Esophagus squamous epithelium (tissue), 5 donors: ENCODE measurements at places on chromosomes 13 and 19.

- H3K4me1 ChIP-seq: no peaks in the 10 kb centered on the region
- H3K4me3 ChIP-seq: no peak overlapping the region
- H3K36me3 ChIP-seq: no peaks in the 10 kb centered on the region
Measured at GRCh38 chr13:67208552-67208951, 21.6 kb downstream of the PCDH9 start.

DNA sequence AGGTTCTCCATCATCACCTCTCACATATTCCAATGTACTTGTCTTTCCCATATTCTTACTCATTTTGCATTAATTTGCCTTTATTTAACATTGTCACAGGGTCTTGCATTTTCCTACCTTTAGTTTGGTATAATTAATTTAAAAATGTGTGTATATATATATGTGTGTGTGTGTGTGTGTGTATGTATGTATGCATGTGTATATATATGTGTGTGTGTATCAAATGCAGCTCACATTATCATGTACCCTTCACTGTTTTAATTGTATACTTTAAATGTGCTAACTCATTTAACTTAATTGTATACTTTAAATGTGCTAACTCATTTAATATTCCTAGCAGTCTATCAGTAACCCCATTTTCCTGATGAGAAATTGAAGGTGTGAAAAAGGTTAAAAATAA lies 104.5 kb downstream of the PCDH9 start:
- H3K27ac ChIP-seq: no peak overlapping the region
- DNase-seq: no peak
- H3K36me3 ChIP-seq: no peaks in the 10 kb centered on the region
- no peaks in the 10 kb centered on the region for H3K4me1 ChIP-seq

DNA sequence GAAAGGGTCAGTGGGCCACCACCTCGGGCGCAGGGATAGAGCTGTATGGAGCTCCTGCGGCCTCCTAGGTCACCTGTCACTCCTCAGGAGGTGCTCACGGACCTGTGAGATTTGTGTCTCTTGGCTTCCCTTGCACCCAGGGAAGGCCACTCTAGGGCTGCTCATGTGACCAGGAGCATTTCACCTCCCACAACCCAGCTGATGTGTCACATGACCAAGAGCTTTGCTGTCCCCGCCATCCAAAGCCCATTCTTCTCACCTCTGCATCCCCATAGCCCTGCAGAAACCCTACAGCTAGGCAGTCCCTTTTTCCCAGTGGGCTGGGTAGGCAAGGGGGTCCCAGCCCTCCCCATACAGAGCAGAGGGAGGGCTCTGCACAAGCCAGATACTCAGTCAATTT lies 51.2 kb downstream of the TSHZ3 start:
- no peaks in the 10 kb centered on the region for H3K4me1 ChIP-seq
- no peak for DNase-seq
- H3K4me3 ChIP-seq: no peak overlapping the region
- no peaks in the 10 kb centered on the region for H3K36me3 ChIP-seq
- H3K27ac ChIP-seq: no peak overlapping the region

DNA sequence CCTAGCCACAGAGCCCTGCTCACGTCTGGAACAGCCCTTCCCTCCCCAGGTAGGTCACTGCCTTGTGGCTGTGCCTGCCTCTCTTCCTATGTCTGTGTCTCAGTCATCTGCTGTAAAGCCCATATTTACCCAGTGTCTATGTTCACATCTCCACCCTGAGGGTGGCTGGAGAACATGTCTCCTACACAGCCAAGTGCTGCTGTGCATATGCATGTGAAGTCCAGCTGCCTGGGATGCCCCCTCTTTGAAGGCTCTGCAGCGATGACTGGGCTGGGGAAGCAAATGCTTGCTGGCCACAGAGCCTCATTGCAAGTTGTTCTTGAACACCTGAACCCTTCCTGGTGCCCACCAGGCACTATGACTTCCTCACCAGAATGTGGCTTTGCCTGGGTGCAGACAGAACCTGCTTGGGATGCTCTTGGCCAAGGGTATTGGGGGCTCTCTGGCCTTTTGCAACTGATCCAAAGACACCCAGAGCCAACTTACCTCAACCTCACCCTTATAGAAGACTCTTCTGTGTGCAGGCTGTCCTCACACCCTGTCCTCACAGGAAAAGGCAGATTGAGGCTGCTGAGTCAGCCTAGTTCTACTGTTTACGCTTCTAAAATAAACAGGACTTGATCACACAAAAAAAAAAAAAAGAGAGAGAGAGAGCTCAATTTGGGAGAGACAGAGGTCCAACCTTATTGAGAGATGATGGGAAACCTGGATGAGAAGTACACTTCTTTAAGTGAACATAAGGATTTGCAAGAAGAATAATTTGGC lies 26.5 kb downstream of the MRPL57 start:
- H3K4me3 ChIP-seq: no peak overlapping the region
- no peak for DNase-seq
- H3K27me3 ChIP-seq: no peaks in the 10 kb centered on the region
- no peaks in the 10 kb centered on the region for H3K4me1 ChIP-seq

DNA sequence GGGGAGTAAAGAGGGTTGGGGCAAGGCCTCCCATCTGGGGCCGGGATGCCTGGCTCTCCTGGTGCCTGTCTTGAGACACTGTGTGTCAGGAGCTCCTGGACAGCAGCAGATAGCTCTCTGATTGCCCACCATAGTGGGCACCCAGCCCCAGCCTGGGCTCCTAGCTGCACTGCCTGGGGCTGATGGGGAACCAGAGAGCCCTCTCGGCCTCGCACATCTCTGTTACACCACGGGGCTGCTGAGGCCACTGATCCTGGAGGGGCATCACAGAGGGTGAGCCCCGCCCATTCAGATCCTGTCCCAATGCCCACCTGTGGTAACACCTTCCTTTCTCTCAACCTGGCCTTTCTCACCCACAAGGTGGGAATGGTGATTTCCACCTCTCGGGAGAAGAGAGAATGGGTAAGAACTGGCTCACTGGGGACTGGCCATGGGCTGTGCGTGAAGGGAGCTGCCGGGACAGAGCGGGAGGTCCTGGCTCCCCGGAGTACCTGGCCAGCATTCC lies 135.9 kb downstream of the URI1 start:
- no peak overlapping the region for H3K27ac ChIP-seq
- H3K27me3 ChIP-seq: no peaks in the 10 kb centered on the region
- no peak for DNase-seq
- no peak overlapping the region for H3K4me3 ChIP-seq

DNA sequence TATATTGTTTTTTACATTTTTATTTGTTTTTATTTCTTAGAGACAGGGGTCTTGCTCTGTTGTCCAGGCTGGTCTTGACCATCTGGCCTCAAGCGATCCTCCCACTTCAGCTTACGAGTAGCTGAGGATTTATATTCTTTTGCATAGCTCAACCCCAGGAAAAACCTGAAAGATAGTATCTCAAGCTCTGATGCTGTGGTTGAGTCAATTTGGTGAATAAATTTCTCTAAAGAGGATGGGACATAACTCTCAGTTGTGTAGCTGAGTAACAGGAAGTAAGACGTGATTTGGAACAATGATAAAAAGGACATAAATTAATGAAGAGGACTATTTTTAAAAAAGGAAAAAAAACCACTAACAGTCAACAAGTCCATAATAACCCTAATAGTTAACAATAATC lies 79.8 kb upstream of the TNFSF11 start:
- H3K4me1 ChIP-seq: peaks cover 22% of the 10 kb centered on the region
- no peak overlapping the region for H3K4me3 ChIP-seq
- H3K27ac ChIP-seq: no peak overlapping the region
- DNase-seq: no peak

DNA sequence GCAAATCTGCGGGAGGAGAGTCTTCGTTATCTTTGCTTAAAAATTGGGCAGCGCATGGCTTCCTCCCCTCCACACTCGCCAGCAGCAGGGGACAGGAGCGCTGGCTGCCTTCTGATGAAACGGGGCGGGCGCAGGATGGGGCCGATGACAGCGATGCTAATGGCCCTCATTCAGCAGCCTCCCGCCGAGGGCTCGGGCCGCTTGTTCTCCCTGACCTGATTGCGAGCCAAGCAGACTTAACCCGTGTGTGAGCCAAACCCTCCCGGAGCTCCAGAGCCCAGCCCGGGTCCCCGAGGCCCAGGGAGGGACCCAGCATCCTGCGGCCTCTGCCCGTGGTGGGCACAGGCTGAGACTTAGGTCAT lies 90.3 kb downstream of the KDM4B start:
- H3K4me1 ChIP-seq: no peaks in the 10 kb centered on the region
- no peaks in the 10 kb centered on the region for H3K27me3 ChIP-seq
- no peak for DNase-seq
- H3K27ac ChIP-seq: no peak overlapping the region

- peaks cover 13% of the 10 kb centered on the region for H3K4me1 ChIP-seq
- peak within 1 kb of the TSS; percentile 65 for H3K4me3 ChIP-seq
- H3K27ac ChIP-seq: peak within 1 kb of the TSS; percentile 95
Measured at GRCh38 chr19:3135961-3136683, at the start of gene GNA15. Gene GNA15, plus strand, starts transcription at chr19:3136033. Its CDS starts 418 bp downstream, at chr19:3136451.

DNA sequence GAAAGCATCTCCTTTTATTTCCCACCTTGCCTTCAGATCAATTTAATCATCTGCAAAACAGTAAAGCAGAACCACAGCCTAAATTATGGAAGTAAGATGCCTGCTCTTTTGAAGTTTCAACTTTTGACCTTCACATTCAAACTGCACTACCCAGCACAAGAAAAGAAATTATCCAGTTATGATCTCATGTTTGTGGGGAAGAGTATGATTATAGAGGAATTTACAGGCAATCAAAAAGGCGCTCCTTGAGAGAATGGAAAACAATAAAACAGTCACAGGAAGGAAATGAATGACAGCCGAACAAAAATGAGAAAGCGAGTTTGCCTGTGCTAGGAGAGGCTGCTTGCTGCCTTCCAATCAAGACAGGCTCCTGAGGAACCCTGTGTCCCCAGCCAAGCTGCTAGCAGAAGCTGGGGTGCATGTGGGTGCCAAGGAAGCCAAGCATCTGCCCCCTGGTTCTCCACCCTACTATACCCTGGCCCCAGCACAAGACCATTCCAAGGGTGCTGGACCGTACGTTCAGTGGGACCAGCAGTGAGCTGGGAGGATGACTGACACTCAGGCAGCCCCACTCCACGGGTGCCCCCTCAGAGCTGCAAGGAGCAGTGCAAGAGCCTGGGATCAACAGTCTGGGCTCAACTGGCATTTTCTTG lies 47.8 kb downstream of the PEPD start:
- DNase-seq: no peak
- no peak overlapping the region for H3K4me3 ChIP-seq
- no peaks in the 10 kb centered on the region for H3K36me3 ChIP-seq
- H3K4me1 ChIP-seq: no peaks in the 10 kb centered on the region
- no peak overlapping the region for H3K27ac ChIP-seq
- H3K27me3 ChIP-seq: no peaks in the 10 kb centered on the region

GRCh38 chr13:30776661-30777060 lies 41.3 kb downstream of the ALOX5AP start:
- H3K27me3 ChIP-seq: no peaks in the 10 kb centered on the region
- H3K4me1 ChIP-seq: no peaks in the 10 kb centered on the region
- no peaks in the 10 kb centered on the region for H3K36me3 ChIP-seq
- H3K4me3 ChIP-seq: no peak overlapping the region
- no peak overlapping the region for H3K27ac ChIP-seq

DNA sequence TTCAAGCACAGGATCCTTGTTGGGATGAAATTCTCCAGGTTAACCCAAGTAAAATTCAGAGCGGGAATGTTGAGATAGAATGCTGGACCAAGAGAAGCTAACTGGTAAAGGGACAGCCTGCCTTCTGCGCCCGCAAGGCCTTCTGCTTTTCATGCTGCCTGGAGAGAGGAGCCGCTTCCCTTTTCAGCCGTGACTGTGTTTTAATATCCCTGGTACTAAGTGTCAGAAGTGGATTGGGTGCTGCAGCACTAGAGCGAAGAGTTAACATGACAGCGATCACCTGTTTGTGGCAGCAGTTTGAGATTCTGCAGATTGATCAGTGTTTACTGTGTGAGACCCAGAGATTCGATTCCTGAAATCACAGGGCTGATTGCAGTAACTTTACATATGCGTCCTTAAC lies 197.4 kb upstream of the ZNF536 start:
- no peak overlapping the region for H3K27ac ChIP-seq
- DNase-seq: no peak
- no peaks in the 10 kb centered on the region for H3K4me1 ChIP-seq

- no peak for DNase-seq
- no peak overlapping the region for H3K27ac ChIP-seq
- H3K4me1 ChIP-seq: no peaks in the 10 kb centered on the region
- H3K27me3 ChIP-seq: no peaks in the 10 kb centered on the region
Measured at GRCh38 chr19:38115271-38115802, 108.7 kb downstream of the DPF1 start.

DNA sequence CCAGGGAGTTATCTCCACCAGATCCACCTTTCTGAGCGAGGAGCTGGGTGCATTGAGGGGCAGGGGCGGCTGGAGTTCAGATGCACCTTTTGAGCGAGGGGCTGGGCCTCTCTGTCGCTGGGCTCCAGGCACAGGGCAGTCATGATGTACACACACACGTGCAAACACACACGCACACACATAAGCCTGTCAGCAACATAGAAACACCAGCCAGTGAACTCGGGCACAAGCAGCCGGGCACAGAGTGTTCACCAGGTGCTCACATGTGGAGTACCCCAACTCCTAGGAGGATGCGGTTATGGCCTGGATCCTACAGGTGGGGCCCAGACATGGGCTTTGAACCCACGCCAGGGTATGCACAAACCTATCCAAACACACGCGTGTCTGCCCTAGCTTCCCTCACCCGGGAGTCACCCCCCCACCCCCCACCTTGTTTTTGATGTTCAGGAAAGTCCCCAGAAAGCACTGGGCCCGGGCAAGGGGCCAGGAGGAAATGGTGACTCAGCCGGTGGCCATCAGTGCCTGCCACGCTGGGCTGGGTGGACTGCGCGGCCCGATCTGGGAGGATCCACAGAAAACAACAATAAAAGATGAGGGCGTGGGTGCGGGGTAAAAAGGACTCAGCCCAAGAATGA lies 13.3 kb downstream of the ARRDC2 start:
- peaks cover 23% of the 10 kb centered on the region for H3K4me1 ChIP-seq
- H3K27me3 ChIP-seq: no peaks in the 10 kb centered on the region
- peak overlapping the region; percentile 90 for H3K27ac ChIP-seq
- no peak for DNase-seq
- H3K36me3 ChIP-seq: no peaks in the 10 kb centered on the region

- H3K36me3 ChIP-seq: peaks cover 16% of the 10 kb centered on the region
- H3K4me3 ChIP-seq: no peak overlapping the region
- peaks cover 13% of the 10 kb centered on the region for H3K4me1 ChIP-seq
- DNase-seq: no peak
Measured at GRCh38 chr19:57355916-57356315, 4.8 kb downstream of the ZNF304 start.

DNA sequence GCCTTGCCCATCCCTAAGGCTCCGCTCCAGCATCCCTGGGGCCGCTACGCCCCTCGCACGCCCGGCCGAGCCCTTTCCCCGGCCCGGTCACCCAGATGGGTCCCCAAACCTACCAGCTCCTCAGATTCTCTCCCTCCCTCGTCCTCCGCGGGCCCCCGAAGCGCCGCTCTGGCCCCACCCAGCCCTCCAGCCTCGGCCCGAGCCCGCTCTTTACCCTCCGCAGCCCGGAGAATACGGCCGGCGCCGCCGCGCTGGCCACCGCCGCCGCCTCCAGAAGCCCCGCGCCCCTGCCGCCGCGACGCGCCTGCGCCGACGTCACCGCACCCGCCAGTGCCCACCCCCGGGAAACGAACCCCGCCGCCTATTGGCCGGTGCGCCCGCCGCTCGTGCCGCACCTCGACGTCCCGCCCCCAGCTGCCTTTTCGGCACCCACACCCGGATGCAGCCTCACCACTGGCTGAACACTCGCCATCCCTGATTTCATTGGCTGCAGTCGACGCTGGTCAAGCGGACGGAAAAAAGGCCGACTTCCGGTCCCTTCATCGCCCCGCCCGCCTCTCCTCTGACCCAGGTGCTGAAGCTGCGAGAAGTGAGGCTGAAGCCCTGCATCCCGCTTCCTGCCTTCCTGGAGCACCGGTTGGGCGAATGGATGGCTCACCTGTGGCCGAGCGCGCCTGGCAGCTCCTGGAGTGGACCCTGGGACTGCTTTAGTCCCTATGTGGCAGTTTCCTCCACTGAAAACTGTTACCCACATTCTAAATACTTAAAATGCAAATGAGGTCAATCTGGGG lies at the start of gene DAPK3:
DAPK3 (minus strand) TSS at position 292 of the 791 bp plus-strand sequence. CDS start 1,364 bp downstream, outside the sequence.
- H3K27me3 ChIP-seq: no peaks in the 10 kb centered on the region
- H3K27ac ChIP-seq: peak within 1 kb of the TSS; percentile 99
- peaks cover 45% of the 10 kb centered on the region for H3K4me1 ChIP-seq
- H3K4me3 ChIP-seq: peak within 1 kb of the TSS; percentile 100
